GM23248 (cell line): ENCODE measurements at places on chromosomes 4 and X. TPM values are rescaled to one million over a fixed set of nuclear protein-coding genes. Genes with fewer than 3 reads are reported as not detected.
A peak's percentile ranks its signal among the peaks of the same experiment; 100 is the strongest.

- peak; percentile 42 for DNase-seq
These were observed 45.2 kb upstream of the CLCN4 start for GRCh38 chrX:10111364-10112148.

DNA sequence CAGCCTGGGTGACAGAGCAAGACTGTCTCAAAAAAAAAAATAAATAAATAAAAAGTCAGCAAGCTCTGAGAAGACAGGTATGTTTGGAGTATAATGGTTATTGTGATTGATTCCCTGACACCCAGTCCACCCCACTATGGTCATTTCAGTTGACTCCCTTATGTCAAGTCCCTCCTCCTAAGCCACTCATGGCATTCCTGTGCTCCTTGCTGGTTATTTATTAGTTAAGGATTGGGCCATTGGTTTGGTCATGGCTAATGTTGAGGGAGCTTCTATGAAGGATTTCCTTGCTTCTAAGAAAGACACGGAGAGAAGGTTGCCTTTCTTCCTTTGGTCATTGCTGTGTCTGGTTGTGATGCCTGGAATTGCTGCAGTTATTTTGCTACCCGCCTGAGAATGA lies 140.1 kb downstream of the UCHL1 start:
- no peak for DNase-seq

- DNase-seq = peak; percentile 65
These were observed 31.5 kb upstream of the RAPGEF2 start for GRCh38 chr4:159071178-159071968.

DNA sequence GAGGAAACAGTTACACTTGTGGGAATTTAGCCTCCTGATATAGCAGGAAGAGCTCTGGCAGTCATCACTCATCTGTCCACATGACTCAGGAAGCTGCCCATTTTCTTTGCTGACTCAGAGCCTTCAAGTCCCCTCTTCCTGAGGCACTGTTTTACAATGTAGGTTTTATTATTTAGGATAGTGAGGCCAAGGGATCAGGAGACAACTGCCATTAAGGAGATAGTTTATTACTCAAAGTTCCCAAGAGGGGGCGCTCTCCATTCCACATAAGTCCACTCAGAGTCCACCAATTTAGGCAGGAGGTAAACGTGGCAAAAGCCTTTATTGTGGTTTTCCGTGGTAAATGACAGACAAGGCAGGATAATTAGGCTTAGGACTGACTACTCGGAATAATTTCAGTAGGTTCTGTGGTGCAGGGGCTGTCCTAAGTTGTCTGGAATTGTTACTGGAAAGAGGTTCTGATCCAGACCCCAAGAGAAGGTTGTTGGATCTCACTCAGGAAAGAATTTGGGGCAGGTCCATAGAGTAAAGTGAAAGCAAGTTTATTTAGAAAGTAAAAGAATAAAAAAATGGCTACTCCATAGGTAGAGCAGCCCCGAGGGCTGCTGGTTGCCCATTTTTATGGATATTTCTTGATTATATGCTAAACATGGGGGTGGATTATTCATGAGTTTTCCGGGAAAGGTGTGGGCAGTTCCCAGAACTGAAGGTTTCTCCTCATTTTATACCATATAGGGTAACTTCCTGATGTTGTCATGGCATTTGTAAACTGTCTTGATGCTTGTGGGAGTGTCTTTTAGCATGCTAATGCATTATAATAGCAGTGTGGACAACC lies 96.0 kb upstream of the RAB40AL start:
- peak; percentile 10 for DNase-seq

DNA sequence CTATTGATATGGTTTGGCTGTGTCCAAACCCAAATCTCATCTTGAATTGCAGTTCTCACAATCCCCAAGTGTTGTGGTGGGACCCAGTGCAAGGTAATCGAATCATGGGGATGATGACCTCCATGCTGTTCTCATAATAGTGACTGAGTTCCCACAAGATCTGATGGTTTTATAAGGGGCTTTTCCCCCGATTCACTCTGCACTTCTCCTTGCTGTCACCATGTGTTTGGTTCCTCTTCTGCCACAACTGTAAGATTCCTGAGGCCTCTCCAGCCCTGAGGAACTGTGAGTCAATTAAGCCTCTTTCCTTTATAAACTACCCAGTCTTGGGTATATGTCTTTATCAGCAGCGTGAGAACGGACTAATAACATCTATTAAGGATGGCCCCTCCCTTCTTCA lies 68.8 kb downstream of the FBXW7 start:
- DNase-seq = no peak

DNA sequence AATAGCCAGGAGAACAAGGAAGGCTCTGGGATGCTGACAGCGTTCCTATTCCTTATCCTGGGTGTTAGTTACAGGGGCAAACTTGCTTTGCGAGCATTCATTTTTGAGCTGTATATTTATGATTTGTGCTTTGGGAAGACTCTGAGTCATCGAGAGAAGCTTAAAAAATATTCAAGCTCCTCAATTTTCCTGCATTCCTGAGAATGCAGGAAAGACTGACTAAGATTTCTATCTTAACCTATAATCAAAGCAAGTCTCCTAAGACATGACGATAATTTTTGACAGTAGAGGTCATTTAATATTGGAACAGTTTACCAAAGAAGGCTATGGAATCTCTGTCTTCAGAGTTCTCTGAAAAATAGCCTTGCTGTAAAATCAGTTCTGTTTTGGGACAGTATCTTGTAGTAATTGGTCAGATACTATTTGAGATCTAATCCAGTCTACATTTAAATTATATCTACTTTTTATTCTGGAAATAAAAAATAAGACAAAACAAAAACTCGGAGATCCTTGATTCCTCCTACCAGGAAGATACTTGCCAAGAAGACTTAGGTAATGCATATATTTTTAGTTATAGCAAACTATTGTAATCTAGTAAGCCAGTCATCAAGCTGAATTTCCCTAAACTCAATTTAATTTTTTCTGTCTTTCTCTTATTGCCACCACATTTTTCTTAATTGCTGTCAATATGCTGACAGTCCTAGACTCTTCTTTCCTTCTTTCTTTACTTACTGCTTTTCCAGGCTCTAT lies 31.7 kb downstream of the BBS12 start:
- peak; percentile 71 for DNase-seq

GRCh38 chrX:23103546-23103945 lies 103.8 kb downstream of the DDX53 start:
- DNase-seq = no peak

- no peak for DNase-seq
These were observed 330.3 kb downstream of the CBLL2 start for GRCh38 chrX:22603060-22603459.

GRCh38 chr4:185127021-185127925 lies 15.8 kb upstream of the SLC25A4 start:
- DNase-seq = peak; percentile 34

DNA sequence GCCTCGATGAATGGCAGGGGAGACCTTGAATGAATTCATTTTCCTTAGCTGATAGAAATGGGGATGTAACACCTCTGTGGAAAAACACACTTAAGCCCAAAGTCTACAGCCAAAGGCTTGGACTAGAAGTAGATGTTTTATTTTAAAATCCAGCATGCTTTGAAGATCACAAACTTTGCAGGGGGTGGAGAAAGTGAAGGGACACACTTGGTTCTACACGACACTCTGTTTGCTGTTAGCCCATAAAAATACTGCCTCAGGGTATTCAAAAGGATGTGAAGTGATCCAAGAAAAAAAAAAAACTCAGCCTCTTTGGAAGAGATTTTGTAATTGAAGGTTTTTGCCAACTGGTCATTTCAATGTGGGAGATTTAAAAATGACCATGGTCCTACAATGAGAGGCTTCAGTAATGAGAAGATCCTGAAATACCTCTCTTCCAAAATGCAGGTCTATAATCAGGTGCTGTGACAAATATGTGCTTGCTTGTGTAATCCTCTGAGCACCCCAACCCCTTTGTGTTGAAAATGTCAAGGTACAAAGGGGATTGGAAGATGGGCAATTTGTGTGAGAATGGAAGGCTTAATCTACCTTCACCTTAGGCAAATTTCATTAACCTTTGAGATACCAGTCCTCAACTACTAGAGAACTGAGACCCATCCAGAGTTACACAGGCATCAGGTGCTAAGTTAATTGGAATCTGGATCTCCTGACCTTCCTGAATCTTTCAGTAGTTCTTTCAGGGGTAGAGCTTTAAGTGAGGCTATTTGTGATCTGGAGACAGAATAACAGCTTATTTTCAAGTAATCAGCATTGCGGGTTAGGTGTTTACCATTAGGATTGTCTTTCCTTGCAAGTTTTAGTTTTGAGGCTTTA lies 82.5 kb downstream of the HS6ST2 start:
- no peak for DNase-seq

- DNase-seq = peak; percentile 75
These were observed 37.2 kb downstream of the CXCL8 start for GRCh38 chr4:73777612-73778011.

- DNase-seq = peak; percentile 6
These were observed 119.3 kb upstream of the AP1S2 start for GRCh38 chrX:15973946-15974345.

ADGRG4 gene
- not detected in 2 replicates for polyA plus RNA-seq

PAGE1 gene
- polyA plus RNA-seq = not detected in 2 replicates

PRRG3 gene
- 0.14 and 0.21 TPM in 2 replicates for polyA plus RNA-seq

MAGEB1 gene
- polyA plus RNA-seq = not detected in 2 replicates
